Left ventricle myocardium superior (tissue), 1 donor: ENCODE measurements at places on chromosomes 4 and X. TPM values are rescaled to one million over a fixed set of nuclear protein-coding genes. Genes with fewer than 3 reads are reported as not detected.

DNA sequence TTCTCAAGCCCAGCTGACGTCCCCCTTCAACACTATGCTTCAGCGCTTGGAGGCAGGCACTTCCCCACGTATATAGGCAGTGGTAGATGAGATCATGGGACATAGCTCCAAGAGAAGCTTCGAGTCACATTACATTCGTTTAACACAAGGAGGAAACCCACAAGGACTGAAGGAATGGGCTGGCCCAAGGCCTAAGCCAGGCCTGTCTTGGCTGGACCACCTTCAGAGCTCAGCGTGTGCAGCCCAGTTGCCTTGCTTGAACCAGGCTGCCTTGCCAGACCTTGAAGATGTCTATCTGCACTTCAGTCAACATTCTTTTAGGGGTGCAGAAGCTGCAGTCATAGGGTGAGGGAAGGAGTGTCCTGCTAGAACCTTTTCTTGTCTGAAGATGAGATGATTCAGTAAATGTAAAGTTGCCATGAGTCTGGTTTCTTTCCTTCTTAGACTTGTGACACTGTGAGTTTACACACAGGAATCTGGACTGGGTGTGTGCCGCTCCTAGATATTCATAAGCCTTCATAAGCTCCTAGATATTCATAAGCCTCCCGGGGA, 144.1 kb upstream of the RBPJ start:
- no peak for DNase-seq

- no peak for DNase-seq
Observed at GRCh38 chr4:171849686-171850222, 36.5 kb downstream of the GALNTL6 start.

DNA sequence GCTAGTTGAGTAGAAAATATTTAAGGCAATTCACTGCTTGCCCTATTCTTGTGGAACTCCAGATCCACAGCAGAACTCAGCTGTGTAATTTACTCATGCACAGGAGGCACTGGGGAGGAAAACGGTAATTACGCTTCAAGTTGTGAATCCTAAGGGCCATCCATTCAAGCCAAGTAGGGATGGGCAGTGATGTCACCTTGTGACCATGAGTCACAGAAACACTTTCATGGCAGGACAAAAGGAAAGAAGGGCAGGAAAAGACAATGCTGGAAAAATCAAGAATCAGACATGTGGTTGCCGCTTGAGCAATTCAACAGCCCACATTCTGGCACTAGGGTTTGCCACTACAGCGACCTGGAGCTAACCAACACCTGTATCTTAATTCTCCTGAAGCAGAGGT, 1.4 kb downstream of the PAQR3 start:
- no peak for DNase-seq

- DNase-seq: no peak
Observed at GRCh38 chr4:19857380-19857779, 394.3 kb upstream of the SLIT2 start.

GRCh38 chr4:102988429-102989020, 31.0 kb downstream of the SLC9B1 start:
- no peak for DNase-seq

- no peak for DNase-seq
Observed at GRCh38 chrX:13298836-13299235, 21.0 kb downstream of the ATXN3L start.

DNA sequence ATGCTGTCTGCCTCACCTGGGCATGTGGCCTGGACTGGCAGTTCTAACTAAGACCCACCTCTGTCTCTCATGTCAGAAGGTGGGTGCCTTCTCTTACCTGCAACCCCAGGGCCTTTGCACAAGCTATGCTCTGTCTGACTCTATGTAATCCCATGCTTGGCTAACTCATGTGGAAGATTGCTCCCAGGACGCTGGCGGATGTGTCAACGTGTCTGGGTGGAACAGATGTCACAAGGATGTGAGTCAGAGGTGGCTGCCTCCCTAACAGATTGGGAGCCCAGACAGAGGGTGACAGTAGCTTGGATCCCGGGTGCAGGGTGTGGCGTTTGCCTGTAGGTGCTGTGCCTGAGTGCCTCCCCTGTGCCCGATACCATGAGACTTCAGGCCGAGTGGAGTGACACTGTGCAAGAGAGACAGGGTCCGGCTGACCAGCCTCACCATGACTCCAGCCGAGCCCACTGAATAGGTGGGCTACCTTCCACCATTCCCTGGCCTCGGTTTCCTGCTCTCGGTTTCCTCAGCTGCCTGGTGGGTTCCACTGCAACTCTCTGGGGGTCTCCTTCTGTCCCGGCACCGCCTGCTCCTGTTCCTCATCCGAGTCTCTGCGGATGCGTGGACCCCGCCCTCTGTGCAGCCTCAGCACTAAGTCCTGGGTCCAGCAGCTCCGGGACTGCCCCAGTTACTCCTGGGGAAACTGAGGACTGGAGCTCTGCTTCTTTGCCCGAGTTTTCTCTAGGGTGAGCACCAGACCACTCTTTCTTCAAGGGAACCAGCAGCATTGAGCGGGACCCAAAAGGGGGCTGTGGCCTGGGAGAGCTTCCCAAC, 11.0 kb downstream of the SH3BP2 start:
- peak; percentile 46 for DNase-seq

DNA sequence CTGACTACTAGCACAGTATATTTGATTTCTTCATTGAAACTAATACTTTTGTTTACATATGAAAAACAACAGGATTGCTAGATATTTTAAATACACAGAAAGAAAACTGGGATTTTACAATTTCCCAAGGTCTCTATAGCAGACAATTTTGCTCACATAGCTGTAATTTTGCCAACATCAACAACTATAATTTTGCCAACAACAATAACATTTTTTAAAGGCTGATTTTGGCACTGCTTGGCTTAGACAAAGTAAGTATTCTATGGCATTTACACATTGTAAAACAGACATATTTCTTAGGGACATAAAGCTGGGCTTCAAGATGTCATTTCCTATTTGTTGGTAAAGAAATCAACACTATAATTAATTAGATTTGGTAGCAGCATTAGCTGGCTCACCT, 922.1 kb downstream of the RAB28 start:
- DNase-seq: no peak

DNA sequence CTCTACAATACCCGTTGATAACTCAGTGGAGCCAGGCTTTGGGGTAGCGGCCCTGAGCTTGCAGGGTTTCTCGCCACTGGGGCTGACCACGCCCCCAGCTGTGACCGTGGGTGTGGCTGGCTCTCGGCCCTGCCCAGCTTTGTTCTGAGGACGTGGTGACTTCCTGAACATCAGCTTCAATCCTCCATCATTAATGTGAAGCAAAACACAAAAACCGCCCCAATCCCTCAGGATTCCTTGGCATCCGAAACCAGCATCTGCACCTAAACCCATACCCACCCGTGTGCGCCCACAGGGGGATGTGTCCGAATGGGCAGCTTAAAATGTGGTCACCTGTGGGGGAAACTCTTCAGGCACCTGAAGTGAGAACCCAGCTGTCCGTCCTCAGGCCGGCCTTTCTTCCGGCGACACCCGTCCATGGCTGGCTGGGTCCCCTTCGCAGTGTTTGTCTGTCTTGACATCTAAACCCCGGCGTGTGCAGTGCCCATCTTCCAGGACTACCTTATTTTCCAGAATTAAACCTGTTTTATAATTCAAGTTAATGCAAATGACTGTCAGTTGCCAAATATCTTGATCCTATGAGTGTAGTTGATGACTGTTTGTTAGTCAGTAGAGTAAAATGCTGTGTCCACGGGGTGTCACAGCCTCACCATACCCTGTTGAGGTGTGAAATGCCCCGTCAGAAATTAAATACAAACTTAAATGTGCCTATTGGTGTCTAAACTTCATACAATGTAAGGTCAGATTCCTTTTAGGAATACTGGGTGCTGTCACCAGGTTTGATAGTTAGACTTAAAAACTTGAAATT, 27.3 kb downstream of the NELFA start:
- no peak for DNase-seq

- DNase-seq: no peak
Observed at GRCh38 chrX:5549512-5549911, 679.2 kb downstream of the NLGN4X start.

GRCh38 chr4:8745826-8746225, 125.8 kb downstream of the HMX1 start:
- no peak for DNase-seq

Gene HELT
- total RNA-seq: not detected

Gene FAM156B
- 5.9 TPM for total RNA-seq

Gene NXF2B
- total RNA-seq: not detected

Gene SORBS2
- total RNA-seq: 911 TPM

Gene SSX4B
- total RNA-seq: not detected

Gene TSPAN7
- total RNA-seq: 20.0 TPM

Gene ETNPPL
- 18.8 TPM for total RNA-seq
